ENCODE measurements at places on chromosomes 16 and 17. TPM values are rescaled to one million over a fixed set of nuclear protein-coding genes. Genes with fewer than 3 reads are reported as not detected.

CRHR1 gene
- total RNA-seq, result not detected

TOP2A gene
- total RNA-seq, result 1.7 TPM

DOC2B gene
- total RNA-seq, result under 0.01 TPM

ARHGDIG gene
- total RNA-seq, result 0.77 TPM

ADAM11 gene
- total RNA-seq, result 0.32 TPM

ZG16B gene
- total RNA-seq, result 0.16 TPM

VEZF1 gene
- total RNA-seq, result 28.5 TPM

SRCIN1 gene
- not detected for total RNA-seq

PRCD gene
- total RNA-seq, result 11.2 TPM

CHD9NB gene
- 5.5 TPM for total RNA-seq

CARD14 gene
- 0.47 TPM for total RNA-seq

BCL6B gene
- under 0.01 TPM for total RNA-seq

CCL2 gene
- total RNA-seq, result 1.4 TPM

CTRB1 gene
- not detected for total RNA-seq
